ENCODE measurements at places on chromosomes 12 and 14.

- no peak for DNase-seq
Measured at GRCh38 chr14:88493392-88494185, 61.2 kb downstream of the PTPN21 start.

GRCh38 chr12:62848418-62848817, 86.5 kb downstream of the PPM1H start:
- DNase-seq: no peak

GRCh38 chr12:8823565-8824300, 1.3 kb downstream of the A2ML1 start:
- no peak for DNase-seq

GRCh38 chr14:91228112-91229004, 16.1 kb downstream of the GPR68 start:
- no peak for DNase-seq

- DNase-seq: no peak
Measured at GRCh38 chr12:25625146-25625545, 72.1 kb upstream of the LMNTD1 start.

- no peak for DNase-seq
Measured at GRCh38 chr14:61439779-61440418, 118.5 kb downstream of the PRKCH start.

- DNase-seq: no peak
Measured at GRCh38 chr12:1332327-1332726, 262.1 kb downstream of the FBXL14 start.

- DNase-seq: no peak
Measured at GRCh38 chr12:132280406-132280805, 49.0 kb downstream of the GALNT9 start.

DNA sequence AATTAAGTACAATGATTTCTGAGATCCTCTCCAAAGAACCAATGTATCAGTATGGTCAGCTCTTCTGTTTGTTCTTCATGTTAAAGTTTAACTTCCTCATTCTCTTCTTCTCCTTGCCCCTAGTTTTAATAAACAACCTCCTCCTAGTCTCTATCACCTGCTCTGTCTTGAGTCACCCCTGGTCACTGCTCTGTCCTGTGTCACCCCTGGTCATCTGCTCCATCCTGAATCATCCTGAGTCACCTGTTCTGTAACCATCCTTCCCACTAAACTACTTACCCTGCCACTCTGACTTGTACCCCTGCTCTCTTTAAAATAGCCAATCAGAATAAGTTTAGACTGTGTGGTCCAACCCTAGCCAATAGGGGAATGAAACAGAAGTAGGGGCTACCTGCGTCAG, 100.5 kb downstream of the ALG10B start:
- no peak for DNase-seq

GRCh38 chr14:92224358-92224954, 98.5 kb upstream of the SLC24A4 start:
- DNase-seq: no peak

GRCh38 chr12:103748002-103748401, 93.0 kb downstream of the NT5DC3 start:
- no peak for DNase-seq

GRCh38 chr12:40464121-40464520, 228.1 kb upstream of the CNTN1 start:
- no peak for DNase-seq

- no peak for DNase-seq
Measured at GRCh38 chr12:95643256-95643655, 92.0 kb upstream of the USP44 start.

DNA sequence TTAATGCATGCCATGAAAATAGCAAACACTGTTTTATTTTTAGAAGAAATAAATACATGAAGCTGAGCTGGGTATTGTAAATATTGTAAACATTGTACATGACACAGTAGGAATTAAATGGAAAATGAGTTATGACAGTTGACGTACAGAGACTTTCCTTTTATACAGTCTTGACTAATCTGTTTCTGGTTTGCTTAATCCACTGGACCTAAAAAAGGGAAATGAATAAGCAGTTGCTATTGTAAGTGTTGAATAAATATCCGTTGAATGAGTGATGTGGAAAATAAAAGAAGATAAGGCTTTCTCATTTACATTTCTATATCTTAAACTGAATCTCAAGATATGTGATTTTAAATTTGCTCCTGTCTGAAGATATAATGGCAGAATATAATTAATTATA, 15.0 kb downstream of the PMCH start:
- DNase-seq: no peak

- no peak for DNase-seq
Measured at GRCh38 chr14:88007608-88008007, 2.7 kb downstream of the GPR65 start.

DNA sequence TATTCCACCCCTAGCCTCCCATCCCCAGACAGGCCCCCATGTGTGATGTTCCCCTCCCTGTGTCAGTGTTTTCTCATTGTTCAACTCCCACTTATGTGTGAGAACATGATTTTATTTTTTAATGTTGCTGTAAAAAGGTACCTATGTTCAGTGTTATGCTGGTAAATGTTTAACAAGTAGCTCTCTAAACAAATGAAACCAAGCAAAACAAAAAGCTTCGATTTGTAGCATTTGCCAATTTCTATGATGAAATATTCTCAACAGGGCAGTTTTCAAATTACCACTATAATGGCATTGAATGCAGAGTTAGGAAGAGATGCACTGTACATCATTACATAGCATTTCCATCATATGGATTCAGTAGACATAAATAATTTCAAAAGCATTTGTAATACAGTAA, 410.6 kb downstream of the MDGA2 start:
- no peak for DNase-seq

- no peak for DNase-seq
Measured at GRCh38 chr12:214003-214741, at the start of gene SLC6A12. SLC6A12 (minus strand) TSS chr12:214157; CDS start chr12:209986, 4,171 bp downstream.

- DNase-seq: no peak
Measured at GRCh38 chr12:104165801-104166200, 27.8 kb upstream of the NFYB start.

- no peak for DNase-seq
Measured at GRCh38 chr12:19432309-19433170, 6.8 kb upstream of the AEBP2 start.

GRCh38 chr12:101042211-101042610, 167.8 kb downstream of the SLC5A8 start:
- DNase-seq: no peak

DNA sequence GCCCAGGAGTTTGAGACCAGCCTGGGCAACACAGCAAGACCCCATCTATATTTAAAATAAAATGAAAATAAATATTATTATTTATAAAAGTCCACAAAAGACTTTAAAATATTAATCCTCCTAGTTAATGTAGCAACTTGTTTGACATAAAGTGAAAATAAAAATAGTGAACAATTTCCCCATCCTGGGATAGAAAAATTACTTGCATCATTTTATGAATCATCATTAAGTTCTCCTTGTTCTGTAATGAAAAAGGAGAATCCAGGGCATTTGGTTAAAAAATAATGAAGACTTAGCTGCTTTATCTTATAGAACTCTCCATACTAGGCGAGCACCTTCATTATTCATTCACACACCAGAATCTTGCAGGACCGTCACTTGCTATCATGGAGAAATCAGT, 66.1 kb downstream of the ELK3 start:
- DNase-seq: no peak

DNA sequence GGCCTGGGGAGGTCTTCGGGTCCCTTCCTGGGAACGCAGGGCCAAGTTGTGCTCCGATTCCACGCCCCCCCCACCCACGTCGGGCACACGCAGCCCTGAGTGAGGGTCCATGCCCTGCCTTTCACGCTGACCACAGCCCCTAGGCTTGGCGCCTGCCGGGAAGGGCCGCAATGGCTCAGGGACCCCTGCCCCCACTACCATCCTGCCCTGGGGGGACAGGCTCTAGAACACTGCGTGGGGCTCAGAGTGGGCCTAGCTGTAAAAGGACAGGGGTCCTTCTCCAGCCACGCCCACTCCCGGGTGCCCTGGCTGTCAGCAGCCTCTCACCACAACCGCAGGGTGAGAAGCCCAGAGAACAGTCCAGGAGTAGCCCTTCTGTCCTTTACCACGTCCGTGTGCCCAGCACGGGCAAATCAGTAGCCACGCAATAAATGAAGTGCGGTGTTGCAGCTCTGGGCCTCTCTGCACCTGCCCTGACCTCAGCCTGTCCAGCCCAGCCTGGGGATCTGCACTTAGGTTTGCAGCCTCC, 9.4 kb upstream of the GPR68 start:
- peak; percentile 23 for DNase-seq

- no peak for DNase-seq
Measured at GRCh38 chr14:94649543-94650443, 37.6 kb downstream of the SERPINA3 start.

DNA sequence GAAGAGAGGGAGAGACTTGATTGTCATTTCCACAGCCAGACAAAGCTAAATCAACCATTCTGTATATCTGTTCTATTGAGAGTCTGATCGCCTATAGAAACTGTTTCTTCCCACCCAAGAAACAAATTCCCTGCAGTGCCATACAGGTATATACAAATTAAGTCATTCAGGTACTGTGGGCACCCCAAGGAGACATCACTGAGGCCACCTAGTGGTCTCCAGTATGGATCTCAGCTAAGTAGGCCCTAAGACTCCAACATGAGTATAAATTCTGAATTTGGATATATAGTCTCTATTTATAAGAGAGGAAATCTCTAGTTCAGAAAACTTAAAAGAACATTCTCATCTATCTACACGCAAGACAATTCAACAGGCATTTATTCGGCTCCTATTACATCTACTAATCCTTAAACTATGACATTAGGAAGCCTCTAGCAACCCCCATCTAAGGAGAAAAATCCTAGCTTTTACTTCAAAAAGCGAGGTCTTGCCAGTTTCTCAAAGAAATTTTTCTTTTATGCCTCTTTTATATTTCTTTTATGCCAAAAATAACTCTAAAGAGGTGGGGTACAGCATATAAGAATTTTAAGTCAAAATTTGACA, 62.6 kb downstream of the DCAF5 start:
- peak; percentile 20 for DNase-seq

- DNase-seq: no peak
Measured at GRCh38 chr14:96808619-96809406, 11.6 kb downstream of the VRK1 start.

DNA sequence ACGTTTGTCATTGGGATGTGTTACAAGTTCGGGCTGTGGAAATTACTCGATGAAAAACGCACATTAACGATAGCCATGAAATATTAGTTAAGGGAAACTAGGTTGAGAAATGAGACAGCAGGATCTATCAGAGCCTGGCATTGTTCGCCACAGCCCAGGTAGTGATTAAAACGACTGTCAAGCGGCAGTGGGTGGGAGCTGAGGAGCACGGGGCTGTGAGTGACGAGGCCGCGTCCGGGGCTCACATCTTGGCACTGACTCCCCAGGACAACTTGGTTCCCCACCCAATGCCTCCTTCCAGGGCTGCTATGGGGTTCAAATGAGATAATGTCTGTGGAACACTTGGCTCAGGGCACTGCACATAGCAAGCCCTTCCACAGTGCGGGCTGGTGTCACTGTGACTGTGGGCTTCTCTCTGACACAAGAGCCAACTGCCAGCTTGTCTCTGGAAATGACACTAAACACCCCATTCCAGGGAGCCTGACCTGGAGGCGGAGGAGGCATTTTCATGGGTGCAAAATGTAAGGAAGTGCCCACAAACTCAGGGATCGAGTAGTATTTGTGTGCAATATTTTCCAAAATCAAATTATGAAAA, 19.3 kb downstream of the MMAB start:
- no peak for DNase-seq

- peak; percentile 69 for DNase-seq
Measured at GRCh38 chr12:44626883-44627282, 249.2 kb downstream of the NELL2 start.

GRCh38 chr12:70847871-70848270, 72.7 kb downstream of the PTPRR start:
- DNase-seq: no peak

- no peak for DNase-seq
Measured at GRCh38 chr12:104596134-104596799, 139.5 kb downstream of the CHST11 start.

DNA sequence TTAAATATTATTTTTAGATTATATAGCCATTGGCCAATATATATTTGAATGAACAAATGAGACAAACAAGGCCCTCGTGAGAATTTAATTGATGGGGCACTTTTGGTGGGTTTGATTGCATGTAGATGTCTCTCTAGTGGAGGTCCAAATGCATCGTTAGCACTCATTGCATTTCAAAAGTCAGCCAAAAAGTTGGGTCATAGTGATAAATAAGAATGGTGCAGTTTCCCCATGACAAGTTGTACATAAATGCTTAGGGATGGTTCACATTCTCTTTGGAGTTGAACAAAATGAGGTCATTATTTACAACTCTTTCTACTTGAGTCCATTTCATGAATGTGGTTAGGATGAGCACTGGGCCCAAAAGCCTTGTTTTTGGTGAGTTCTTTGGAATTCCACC, 1.0 kb downstream of the BEST3 start:
- DNase-seq: no peak

DNA sequence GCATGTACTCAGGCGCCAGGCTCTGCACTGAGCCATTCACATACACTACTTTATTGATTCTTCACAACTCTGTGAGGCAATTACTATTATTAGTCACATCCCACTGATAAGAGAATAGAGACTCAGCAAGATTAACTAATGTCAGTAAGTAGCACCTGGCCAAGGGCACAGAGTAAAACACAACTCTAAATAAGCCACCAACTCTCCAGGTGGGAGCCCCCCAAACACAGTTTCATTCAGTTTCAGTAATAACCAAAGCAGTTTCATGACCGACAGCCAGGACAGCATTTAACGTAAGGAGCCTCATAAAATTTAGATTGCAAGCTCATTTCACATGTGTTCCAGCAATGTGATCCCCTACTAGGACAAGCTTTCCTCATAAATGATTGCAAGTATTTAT, 323.1 kb upstream of the CCDC196 start:
- no peak for DNase-seq

DNA sequence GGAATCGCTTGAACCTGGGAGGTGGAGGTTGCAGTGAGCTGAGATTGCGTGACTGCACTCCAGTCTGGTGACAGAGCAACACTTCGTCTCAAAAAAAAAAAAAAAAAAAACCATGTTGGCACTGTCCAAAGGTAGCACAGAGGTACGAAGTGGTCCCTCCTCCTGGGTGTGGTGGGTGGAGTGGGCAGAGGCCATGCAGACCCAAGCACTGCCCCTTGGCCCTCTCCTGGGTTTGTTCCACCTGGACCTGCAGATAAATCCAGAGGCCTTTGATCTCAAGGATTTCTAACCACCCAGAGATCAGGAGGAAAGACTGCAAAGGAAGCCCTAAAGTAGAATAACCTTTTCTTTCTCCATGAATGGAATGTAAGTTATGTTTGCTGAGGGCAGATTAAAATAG, 8.7 kb upstream of the GALNT6 start:
- no peak for DNase-seq

DNA sequence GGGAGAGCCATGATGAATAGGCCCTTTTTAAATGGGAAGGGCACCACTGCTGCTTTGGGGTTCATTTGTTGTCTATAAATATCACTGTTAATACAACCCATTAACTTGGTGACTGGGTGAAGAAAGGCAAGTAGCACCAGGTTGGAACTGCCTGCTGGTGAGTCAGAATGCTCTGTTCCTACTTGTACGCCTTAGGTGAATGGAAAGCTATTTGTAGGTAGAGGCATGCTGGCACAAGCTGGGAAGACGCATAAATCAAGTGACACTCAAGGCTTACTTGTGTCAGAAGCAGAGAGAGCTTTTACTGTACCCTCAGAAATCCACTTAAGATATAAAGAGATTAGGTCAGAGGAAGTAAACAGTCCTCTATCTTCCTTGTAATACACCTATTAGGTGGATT, 142.5 kb downstream of the TMX1 start:
- no peak for DNase-seq
